Cortex of kidney (tissue), 1 donor: ENCODE measurements at places on chromosomes 1 and 21.

DNA sequence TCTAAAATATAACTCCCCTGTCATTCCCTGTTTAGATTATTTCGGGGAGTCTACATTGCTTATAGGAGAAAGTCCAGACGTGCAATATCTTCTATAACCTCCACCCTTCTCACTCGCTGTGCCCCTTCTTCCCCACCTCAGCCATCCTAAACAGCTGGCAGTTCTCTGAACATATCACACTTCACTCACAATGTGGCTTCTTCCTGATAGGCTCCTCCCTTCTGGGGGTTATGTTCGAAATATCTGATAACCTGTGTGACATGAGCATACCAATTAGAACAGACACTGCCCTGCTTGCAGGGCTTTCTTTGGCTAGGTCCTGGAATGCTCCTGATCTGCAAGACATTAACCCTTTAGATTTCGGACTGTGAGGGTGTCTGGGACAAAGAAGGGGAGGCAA is 274.6 kb downstream of the NFIA start:
- no peak for DNase-seq

- no peak for DNase-seq
Observed at GRCh38 chr1:66893712-66894111, 30.9 kb downstream of the DNAI4 start.

DNA sequence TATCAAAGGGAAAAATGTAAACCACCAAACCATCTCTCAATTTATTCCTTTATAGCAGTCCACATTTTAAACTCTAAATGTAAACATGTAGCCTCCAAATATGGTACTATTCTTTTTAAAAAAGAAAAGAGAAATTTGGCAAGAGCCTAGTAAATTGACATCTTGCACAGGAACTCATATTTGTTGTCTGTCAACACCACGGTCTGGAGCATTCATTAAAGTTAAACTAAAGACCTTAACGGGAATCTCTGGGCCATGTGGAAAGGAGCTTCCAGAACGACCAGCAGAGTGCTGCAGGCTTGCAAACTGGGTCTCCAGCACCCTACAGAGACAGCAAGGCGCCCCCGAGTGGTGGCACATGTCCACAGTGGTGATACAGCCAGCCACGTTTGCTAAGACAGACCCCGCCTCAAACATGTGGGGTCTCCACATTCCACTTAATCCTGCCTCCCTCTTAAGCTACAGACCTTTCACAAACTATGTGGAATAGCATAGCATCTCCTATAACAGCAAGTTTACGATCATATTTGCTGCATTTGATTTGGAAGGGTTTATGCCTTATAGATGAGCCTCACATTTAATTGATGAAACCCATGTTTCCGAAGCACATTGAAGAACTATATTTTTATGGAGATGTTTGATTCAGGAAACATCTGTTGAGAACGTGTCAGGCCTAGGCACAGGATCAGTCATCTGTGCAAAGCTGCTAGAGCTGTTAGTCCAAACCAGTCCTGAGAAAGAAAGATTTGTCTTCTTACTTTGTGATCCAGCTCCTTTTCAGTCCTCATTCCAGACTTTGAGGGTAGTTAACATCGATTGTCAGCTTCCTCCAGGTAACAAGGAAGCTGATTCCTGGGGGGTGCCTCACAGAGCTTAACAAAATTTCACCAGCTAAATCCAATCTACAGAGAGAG is 96.4 kb upstream of the BACE2 start:
- DNase-seq, result no peak

DNA sequence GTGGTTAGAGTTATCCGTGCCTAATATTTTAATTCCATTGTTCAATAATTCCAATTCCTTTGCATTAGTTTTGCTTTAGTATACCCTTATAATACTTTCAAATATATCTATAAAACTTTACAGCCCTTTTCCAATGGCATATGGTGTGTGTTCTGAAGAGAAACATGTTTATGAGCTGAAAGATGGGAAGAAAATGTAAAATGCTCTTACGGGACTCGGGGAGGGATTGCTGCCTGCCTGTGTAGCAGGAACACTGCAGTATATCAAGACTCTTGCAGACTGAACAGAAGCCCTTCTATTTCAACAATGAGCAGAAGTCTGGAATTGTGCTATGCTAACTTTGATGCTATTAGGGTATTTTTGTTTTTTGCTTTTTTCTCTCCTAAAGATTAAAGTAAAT is 406.8 kb downstream of the PTBP2 start:
- DNase-seq, result no peak

DNA sequence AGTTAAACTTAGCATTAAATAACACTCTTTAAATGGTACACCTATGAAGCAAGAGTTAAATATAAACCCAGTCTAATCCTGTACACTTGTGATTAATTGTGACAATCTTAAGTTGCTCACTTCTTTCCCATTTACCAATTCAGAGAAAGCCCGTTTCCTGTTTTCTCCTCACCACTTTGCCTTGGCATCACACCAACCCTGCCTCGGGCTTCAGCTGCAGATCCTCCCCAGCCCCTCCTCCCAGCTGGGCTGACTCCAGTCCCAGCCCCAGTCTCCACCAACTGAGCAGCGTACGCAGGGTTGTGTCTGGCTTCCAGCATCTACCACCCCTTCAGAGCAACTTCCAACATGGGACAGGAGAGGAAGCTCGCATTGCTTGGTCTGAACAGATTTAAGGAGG is 4.1 kb downstream of the PYCR2 start:
- no peak for DNase-seq

DNA sequence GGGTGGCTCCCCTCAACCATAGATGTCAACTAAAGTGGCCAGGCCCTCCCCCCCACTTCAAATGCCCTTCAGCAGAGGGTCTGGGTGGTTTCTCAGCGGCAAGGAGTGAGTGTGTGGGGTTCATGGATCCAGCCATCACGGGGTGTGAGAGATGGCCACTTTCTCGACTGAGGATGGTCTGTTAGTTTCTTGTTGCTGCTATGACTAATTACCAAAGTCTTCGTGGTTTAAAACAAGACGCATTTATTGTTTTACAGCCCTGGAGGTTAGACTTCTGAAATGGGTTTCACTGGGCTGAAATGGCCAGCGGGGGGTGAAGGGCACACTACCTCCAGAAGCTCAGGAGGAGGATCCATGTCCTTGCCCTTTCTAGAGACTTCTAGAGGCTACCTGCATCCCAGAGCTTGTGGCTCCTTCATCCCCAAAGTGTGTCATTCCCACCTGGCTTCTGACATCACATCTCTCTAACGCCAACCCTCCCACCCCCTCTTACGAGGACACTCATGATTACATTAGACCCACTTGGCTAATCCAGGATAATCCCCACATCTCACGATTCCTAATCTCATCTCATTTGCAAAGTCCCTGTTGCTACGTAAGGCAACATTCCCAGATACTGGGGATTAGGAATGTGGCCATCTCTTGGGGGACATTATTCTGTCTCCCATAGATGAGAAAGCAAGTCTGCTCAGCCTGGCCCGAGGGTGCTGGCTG is 53.0 kb downstream of the EPHB2 start:
- DNase-seq, result no peak

- no peak for DNase-seq
Observed at GRCh38 chr1:242670019-242670418, 145.5 kb upstream of the PLD5 start.

GRCh38 chr1:180415236-180415848 is 87.0 kb downstream of the ACBD6 start:
- no peak for DNase-seq

DNA sequence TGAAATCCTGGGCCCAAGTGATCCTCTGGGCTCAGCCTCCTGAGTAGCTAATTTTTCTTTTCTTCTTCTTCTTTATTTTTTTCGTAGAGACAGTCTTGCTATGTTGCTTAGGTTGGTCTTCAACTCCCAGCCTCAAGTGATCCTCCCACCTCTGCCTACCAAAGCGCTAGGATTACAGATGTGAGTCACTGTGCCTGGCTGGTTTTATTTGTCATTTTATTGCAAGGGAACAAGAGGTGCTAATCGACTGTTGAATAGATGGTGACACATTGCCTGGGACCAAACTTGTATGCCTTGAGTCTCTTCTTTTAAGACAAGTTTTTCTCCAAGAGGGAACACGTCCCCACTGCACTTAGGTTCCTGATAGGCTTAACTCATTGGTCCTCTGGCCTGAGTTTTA is 20.0 kb upstream of the KLHDC8A start:
- no peak for DNase-seq

GRCh38 chr1:221509575-221510355 is 232.1 kb downstream of the DUSP10 start:
- no peak for DNase-seq

GRCh38 chr1:9267352-9267686 is 25.4 kb upstream of the SPSB1 start:
- DNase-seq, result no peak

DNA sequence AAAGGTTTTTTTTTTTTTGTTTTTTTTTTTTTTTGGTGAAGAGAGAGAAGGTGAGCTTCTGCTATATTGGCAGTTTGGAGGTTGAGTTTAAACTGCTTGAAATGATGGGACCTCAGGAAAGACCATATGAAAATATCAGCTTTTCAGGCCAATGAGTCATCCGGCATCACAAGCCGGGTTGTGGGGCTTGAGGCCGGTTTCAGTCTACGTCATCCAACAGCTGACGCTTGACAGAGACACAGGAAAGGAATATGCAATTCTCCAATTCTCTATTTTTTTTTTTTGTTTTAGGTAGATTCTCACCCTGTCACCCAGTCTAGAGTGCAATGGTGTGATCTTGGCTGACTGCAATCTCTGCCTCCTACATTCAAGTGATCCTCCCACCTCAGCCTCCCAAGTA is 52.4 kb downstream of the KCNJ6 start:
- no peak for DNase-seq

DNA sequence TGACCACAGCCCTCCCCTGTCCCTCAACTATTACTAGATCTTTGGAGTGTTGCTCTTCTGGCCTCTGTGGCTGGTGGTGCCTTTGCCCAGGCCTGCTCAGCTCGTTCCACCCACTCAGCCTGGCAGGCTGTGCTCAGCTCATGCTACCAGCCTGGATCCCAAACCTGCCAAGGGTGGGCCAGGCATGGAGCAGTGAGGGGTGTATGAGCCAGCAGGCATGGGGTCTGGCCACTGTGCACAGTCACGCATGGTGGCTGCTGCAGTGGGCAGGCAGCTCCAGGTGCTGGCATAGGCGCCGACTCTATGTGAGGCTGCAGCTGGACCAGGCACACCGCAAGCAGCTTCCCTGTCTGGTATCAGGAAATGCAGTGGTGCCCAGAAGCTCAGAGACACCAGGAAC is 449.9 kb downstream of the MATN1 start:
- DNase-seq, result no peak

DNA sequence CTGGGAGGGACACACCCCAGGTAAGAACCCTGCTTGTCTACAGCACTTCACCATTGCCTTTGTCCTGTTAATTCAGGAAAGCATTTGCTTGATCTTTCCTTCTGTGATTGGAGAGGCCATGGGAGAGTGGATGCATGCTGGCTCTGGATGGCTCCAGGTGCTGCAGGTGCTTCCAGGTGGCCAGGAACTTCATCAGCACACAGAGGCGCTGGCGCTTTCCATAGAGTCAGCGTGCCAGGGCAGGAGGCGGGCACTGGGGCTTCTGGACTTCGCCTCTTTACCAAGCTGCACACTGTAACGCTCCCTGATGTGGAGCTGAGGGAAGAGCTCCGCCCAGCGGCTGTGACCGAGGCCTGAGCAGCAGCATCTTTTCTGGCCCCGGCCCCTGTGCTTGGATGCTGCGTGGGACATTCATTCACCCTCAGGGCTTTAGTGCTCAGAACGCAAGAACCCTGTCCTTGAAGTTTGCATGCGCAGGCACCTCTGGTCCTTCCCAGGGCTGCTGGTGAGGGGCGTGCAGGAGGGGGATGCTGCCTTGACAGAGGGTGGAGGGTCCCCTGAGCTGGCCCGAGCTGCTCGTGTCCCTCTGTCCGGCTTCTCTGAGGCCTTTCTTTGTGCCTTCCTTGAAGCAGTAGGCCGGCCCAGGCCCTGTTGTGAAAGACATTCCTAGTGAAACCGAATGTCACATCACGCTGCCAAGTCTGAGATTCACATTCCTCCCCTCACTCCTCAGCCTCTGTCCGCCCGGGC is 1.6 kb upstream of the MX2 start:
- no peak for DNase-seq

DNA sequence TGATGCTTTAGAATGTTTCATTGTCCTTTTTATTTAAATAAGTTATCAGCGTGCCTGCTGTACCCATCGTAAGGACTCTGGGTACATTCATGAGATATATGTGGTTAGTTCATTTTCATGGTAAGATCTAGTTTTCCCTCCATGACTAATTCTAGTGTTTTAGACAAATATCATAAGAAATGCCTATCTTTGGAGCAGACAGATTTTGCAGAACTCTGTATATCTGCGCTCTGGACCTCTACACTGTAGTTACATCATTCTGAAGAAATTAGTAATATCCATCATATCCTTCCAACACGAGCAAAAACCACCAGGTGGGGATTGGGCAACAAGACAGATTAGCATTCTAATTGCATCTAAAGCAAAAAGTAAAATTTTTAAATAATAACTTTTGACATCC is 499.2 kb downstream of the SETD4 start:
- no peak for DNase-seq

DNA sequence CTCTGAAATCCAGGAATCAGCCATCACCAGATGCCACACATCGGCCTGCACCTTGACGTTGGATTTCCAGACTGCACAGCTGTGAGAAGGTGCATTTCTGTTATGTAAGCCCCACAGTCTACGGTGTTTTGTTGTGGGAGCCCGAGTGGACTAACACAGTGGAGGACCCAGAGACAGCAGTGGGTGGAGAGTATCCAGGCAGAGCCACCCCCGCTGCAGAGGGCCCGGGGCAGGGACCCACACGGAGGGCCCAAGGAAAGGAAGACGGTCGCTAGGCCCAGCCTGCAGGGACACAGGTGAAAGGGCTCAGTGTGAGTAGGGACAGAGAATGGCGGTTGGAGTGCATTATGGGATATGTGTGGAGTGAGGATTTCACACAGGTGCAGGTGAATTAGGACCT is 288.3 kb upstream of the AJAP1 start:
- DNase-seq, result no peak

DNA sequence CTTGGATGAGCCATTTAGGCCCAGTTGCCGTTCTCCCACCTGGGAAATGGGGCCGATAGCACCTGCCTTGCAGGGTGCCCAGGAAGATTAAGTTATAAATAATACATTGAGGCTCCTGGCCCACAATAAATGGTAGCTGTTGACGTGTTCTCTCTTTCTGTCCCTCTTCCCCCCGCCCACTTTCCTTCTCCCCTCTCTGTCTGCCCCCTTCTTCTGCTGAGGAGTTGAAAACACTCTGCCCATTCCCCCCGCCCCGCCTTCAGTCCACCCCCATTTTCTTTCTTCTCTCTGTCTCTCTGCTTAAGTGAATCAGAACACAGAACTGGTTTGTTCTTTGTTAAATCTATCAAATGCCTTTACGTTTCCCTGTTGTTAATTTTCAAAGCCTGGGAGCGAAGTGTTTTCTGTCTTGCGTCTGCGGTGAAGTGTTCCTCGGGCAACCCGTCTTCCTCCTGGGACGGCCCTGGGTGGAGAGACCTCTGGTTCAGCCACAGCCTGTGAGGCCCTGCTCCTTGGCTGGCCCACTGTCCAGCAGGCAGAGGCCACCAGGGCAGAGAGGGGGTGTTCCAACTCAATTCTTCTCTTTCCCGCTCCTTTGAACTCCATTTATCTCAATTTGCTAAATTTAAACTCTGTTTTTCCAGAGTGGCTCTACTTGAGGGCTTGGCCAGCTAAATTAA is 29.3 kb upstream of the SELENON start:
- DNase-seq, result no peak

- no peak for DNase-seq
Observed at GRCh38 chr21:31511258-31511657, 148.2 kb upstream of the SOD1 start.

GRCh38 chr1:61322769-61323168 is 240.4 kb downstream of the NFIA start:
- no peak for DNase-seq
